ENCODE measurements at places on chromosomes 6 and 20.

- DNase-seq: no peak
Observed at GRCh38 chr6:63919556-63920110, 284.0 kb downstream of the PHF3 start.

- DNase-seq: no peak
Observed at GRCh38 chr6:32833664-32834063, 4.9 kb downstream of the TAP2 start.

- no peak for DNase-seq
Observed at GRCh38 chr20:31709939-31710338, 12.7 kb downstream of the BCL2L1 start.

DNA sequence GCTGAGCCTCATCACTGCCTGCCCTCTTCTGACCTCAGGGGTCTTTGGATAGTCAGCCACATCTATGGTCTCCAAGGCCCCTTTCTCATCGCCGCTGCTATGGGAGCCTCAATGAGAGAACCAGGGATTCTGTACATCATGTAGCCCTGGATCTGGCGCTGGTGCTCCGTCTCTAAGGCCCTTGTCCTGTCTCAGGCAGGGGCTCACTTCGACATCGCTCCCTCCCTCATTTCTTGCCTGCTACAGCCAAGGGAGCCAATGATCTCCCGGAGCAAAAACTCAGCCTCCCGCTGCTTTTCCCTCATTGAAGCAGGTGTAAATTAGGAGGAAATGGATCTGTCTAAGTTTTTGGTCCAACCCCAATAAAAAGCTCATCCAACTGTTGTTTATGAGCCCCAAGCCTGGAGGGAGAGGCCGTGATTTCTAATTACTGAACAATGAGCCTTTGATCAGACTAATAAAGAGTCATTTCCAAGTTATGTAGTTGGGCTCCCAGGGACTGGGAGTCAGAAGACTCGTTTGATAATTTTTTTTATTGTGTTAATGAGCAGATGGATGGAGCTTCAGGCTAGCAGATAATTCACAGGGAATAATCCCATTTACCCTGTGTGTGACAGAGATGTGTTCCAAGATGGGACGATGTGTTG, 30.9 kb downstream of the LBP start:
- no peak for DNase-seq

All from activated naive CD4-positive, alpha-beta T cell treated with anti-CD3 and anti-CD28 coated beads for 36 hours (primary cell).